Left cardiac atrium (tissue), 4 donors: ENCODE measurements at places on chromosomes 2 and 18. TPM values are rescaled to one million over a fixed set of nuclear protein-coding genes. Genes with fewer than 3 reads are reported as not detected.

GRCh38 chr2:102126169-102126568 lies 16.4 kb upstream of the IL1R1 start:
- no peak for DNase-seq

DNA sequence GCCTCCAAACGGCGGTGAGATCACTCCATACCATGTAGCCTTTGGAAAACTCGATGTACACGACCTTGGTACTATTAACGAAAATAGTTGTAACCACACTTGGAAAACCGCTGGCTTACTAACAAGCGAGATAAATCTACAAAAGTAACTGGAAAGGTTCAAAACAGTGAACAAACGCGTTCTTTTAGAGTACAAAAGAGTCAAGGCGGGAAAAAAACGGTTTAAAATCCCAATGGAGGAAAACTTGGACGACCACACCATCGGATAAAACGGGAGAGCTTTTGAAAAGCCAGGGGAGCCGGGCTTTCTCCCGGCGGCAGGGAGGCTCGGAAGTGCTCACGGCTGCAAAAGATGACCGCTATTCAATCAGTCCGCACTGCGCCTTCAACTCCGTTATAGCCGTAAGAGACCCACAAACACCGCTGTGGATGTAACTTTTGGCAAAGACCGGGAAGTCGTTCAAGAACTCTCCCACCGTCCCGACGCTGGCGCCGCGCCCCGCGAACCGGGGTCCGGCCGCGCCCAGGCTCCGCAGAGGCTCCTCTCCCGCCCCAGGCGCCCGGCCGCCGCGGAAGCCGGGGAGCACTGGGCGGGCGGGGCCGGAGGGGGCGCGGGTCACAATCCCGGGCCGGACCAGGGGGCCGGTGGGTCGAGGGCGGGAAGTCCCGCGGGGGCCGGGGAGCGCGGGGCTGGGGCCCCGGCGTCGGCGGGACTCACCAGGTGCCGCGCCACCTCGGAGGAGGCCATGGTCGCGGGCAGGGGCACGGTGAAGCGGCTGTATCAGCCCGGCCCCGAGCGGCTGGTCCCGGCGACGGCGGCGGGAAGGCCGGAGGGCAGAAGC lies 465 bp downstream of the SEPTIN10 start:
- DNase-seq: peak; percentile 72

DNA sequence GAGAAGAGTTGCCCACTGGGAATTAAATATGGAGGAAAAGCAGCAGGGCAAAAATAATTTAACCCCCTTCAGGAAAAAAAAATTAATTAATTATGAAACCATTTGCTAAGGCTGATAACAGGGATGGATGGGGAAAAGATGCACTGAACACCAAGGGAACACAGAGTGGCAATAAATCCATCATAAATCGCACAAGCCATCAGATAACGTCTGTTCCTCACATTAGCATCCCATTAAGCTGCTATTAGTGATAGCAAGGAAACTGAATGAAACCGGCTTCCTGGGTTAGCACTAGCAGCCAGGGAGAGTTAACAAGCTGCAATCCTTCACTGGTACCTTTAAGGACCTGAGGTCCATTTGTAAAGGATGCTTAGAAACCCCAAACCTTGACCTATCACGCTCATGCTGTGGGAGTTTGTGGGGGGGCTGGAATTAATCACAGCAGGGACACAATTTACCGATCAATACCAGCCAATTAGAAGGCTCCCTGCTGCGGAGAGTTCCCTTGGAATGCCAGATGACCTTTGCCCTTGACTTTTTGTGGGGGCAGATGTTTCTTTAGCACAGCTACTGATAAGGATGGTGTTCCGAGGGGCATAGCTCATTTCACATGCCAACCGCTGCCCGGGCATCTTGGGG lies 175.5 kb upstream of the KLF7 start:
- DNase-seq: no peak

- no peak for DNase-seq
Measured at GRCh38 chr2:27885661-27886060, 4.5 kb downstream of the RBKS start.

GRCh38 chr2:214492152-214492551 lies 81.3 kb downstream of the VWC2L start:
- DNase-seq: no peak

ANKRD53 gene
- 1.8 TPM for total RNA-seq
